ENCODE measurements at places on chromosomes 3 and 15. TPM values are rescaled to one million over a fixed set of nuclear protein-coding genes. Genes with fewer than 3 reads are reported as not detected.

GPR149 gene
- not detected for total RNA-seq

LPP gene
- 130 TPM for total RNA-seq

GRCh38 chr3:4898454-4899313, 80.6 kb upstream of the BHLHE40 start:
- peak; percentile 38 for DNase-seq

DNA sequence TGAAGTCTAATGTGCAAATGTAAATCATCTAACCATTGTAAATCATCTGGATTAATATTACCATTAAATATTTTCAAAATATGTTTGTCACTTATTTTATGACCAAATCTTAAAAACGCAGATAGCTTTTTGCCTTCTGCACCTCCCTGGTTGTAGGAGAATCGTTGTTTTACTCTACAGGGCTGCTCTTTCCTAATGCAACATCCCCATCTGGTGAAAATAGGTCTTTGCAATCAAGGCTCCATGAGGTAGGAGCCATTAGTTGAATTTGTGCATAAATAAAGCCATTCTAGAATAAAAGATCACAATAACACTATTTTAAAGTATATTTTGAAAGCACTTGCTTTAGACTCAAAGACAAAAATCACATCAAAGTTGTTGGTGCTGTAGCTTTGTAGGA, 535.6 kb upstream of the AGTR1 start:
- DNase-seq, result no peak

DNA sequence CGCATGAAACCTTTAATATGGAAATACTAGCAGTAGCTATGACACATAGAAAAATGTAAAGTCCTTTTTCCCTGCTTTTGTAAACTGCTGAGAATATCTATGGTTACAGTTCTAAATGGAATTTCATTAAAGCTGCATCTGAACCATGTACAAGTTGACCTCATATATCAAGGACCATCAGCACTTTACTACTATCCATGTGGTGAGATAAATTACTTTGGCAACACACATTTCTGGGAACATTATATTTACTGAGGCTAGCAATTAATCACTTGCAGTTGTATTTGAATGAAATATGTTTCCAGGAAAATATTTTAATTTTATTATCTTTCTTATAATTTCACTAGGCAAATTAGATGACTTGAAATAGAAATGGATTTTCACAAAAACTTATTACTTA, 545.5 kb downstream of the NAALADL2 start:
- no peak for DNase-seq
